Ecto neural progenitor cell (in vitro differentiated cells): ENCODE measurements at places on chromosomes 11 and 22.

DNA sequence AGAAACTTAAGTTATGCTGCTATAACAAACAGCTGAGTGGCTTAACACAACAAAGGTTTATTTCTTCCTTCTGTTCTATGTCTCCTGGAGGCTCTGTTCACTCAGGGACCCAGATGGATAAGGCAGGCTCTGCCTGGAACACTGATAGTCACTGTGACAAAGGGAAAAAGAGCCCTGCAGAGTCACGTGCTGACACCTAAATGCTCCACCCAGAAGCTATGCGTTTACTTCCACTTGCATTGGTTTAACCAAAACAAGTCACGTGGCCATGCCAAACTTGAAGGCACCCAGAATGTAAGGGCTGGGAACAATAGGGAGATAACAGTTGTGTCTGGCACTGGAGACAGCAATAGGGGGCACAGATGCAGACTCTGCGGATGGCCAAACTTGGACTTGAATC, 3.4 kb upstream of the MS4A15 start:
- DNase-seq: no peak

DNA sequence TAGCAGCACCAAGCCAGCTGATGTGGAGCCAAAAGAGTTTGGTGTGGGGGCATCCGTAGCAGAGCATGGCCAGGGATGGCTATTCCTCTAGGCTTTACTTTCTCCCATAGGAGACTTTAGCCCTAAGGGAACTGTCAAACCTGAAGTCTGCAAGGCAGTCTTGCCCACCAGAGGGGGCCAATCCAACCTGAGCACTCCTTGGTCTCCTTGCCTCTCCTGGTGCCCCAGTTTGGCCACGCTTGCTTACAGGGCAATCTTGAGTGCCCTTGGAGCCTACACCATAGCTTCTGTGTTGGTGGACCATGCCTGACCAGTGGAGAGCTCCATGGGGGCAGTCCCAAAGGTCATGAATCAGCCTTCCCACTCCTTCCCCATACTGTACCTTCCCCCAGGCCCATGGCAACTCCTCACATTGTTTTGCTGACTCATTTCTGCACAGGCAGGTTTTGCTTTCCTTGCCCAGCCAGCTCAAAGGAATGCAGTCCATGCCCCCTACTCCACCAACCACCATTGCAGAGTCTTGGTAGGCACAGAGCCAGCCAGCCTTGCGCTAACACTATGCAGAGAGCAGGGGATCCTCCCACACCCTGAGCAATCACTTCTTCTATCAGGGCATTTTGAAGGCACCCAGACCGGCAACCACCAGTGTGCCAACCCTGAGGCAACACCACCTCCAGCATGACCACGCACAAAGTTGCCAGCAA, 1421.2 kb upstream of the RAG2 start:
- DNase-seq: no peak

DNA sequence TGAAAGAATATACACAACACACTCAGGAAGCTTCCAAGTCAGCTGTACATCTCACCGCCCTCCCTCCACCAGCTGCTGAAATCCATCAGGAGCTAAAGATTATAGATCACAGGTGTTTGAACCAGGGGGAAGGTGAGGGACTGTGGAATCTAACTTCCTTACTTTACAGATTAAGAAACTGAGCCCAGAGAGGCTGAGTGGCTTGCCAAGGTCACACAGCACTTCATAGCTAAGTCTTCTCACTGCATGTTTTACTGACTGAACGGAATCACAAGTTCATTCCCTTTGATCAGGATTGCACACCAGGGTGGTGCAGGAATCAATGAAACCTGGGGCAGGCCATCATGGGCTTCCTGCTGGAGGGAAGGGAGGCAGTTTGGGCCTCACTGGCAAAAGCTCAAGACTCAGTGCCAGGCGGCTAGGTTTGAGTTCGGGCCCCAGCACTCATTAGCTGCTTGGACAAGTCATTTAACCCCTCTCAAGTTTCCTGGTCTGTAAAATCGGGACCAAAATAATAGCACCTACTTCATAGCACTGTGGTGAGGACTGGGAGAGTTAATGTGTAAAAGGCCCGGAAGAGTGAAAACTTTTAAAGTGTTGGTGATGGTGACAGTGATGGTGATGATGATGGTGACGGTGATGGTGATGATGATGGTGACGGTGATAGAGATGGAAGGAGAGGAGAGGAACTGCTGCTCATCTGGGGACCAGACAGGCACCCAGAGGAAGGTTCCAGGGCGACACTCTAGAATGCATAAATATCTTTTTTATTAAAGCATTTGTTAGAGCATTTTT, 8.2 kb downstream of the CD5 start:
- DNase-seq: no peak

DNA sequence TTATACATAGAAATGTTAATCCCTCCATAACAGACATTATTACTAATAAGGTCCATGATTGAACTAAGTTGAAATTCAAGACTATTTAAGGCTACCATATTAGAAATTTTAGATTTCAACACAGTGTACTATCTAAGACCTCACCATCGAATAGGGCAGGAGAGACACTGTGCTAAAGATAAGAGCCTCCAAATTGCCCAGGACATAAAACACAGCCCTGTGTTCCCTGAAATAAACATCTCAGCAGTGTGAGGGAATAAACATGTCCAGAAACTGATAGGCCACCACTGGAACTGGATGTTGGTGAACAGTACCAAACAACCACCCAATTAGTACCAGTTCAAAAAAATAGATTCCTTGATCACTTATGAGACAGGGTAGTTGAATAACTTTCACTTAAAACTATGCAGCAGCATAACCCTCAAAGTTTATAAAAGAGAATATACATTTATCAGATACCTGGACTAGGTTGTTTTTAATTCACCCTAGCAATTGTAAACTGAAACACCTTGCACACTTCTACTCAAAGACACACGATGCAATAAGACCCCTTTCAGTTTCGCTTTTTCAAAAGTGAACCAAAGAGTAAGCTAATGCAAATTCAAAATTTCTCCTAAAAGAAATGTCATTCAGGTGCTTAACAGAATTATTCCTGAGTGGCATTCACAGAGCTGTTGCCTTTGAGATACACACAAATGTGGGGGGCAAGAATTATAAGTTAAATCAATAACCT, 34.3 kb downstream of the USP28 start:
- DNase-seq: no peak

- no peak for DNase-seq
These were observed 107.0 kb downstream of the OSBP2 start for GRCh38 chr22:30801695-30802094.

DNA sequence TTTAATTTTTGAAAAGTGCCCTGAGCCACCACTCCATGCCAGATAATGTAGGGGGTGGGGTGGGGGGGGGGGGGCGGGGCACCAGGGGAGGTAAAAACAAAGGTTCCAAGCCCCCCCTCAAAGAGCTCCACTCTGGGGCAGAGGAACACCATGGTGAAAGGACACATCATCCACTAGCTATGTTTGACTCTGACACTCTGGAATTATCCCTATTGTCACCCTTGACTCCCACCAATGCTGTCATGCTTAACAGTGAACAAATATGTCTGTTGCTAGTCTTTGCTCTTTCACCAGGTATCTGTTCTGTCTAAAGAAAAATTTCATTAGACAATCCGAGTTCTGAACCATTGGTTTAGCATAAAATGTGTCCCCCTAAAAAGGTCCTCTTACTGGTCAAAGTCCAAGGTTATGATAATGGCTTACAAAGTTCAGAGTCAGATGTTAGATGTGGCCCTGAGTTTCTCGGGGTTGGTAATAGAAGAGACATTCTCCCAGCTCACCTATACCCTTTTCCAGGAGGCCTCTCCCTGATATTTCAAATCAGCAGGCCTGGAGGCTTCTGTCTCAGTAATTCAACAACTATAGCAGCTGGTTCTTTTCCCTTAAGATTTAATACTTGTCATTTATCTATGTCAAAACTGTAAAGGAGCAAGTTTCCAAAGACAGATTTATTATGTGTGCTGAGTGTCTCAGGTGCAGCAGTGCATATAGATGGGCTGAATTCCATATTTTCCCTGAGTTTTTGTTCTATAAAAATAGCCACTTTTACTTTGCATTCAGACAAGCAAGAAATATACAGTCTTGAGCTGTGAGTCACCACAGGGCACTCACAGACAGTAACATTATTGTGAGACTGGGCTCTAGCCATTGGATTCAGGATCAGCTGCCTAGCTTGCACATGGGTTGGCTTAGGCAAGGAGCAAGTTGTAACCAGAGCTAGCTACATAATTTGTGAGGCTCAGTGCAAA, 174.1 kb downstream of the CSNK2A3 start:
- no peak for DNase-seq

GRCh38 chr11:123173040-123173855, 21.8 kb downstream of the CLMP start:
- no peak for DNase-seq

GRCh38 chr11:7332962-7333361, 81.3 kb downstream of the SYT9 start:
- DNase-seq: no peak

DNA sequence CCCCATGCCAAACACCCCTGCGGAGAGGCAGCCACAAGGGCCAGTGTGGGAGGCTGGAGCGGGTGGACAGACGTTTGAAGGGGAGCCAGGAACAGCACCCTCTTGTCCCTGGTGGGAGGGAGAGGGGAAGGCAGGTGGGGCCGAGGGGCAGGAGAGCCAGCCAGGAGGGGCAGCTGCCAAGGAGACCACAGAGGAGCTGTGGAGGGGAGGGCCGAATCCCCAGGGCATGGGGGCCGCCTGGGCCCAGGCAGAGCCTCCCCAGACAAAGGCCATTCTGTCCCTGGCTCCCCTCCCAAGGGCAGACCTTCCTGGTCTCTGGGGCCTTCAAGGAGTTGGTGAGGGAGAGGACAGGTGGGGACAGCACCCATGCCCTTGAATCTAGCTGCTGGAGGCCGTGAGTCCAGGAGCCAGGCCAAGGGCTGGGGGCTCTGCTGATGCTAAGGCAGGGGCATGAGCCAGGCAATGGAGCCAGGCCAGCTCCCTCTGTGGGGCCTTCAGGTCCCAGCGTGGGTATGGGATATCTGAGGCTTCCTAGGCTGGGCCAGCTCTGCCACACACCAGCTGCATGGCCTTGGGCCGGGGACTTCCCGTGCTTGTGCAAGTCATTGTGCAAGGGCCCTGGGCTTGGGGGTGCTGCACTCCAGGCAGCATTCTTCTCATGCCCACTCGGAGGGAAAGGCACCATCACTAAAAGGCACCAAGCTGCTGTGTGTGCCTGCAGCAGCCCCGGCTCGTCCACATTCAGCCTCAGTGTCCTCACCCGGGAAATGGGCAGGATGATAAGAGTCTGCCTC, 11.4 kb downstream of the EMID1 start:
- DNase-seq: no peak

- DNase-seq: no peak
These were observed 69.1 kb upstream of the PARVG start for GRCh38 chr22:44111562-44112155.

GRCh38 chr11:1333860-1334259, 24.4 kb upstream of the TOLLIP start:
- DNase-seq: no peak

GRCh38 chr11:125168918-125169456, 4.4 kb downstream of the PKNOX2 start:
- DNase-seq: no peak

DNA sequence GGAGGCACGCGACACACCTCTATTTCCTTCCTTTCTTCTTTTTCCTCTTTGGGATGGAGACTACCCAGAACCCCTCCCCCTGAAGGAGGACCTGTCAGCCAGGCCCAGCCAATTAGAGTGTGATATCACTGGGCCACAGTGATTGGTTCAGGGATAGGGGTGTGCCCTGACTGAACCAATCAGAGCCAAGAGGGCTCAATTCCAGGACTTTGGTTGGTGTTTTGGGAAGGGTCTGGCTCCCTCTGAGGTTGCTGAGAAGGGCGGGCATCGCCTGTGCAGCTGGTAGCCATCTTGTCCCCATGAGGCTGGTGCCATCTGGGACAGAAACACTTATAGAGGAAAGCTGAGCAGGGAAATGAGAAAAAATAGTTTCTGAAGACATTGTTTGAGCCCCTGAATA, 71.4 kb downstream of the CHST1 start:
- no peak for DNase-seq

- DNase-seq: no peak
These were observed 182.4 kb downstream of the SPON1 start for GRCh38 chr11:14144934-14145333.

DNA sequence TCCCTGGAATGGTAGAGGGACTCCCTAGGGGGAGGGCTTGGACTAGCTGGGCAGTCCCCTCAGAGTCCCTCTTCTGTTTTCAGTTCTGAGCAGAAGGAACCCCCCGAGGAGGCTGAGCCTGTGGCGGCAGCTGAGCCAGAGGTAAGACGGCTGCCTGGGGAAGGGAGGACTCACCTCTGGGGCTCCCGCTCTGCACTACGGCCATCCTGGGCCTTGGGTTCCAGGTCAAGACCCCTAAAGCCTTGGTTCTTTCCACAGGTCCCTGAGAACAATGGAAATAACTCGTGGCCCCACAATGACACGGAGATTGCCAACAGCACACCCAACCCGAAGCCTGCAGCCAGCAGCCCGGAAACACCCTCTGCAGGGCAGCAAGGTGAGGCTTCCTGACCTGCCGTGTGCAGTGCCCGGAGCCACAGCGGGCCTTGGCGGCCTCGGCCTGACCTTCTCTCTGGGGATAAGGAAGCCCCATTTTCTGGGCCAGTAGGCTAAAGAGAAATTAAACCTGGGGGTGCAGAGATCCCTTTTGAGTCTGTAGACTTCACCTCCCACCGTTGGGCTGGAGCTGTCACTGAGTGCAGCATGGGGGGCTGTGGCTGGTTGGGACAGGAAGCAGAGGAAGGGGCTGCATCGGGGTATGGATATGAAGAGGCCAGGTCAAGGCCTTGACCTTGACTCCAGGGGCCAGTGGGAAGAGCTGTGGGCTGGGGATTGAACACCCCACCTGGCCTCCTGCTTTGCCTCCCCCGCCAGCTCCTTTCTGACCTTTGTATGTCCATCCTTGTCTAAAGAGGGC, 15.0 kb downstream of the INCENP start:
- DNase-seq: no peak

DNA sequence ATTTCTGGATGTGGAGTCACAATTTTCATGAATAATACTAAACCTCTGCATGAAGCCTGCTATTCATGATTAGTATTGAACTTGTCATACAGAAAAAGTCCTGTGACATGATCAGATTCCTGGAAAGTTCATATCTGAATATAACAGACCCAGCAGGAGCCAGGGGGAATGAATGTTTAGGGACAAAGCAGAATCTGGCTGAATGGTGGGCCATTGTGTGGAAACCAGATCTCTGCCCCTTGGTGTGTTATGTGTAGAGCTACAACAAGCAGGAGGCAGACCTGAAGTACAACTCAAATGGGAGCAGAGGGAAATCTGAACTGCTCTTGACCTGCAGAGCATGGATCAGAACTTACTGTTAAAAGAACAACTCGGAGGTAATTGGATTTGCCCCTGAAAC, 30.3 kb downstream of the KREMEN1 start:
- DNase-seq: no peak

- no peak for DNase-seq
These were observed 202.2 kb upstream of the SORL1-AS1 start for GRCh38 chr11:121654843-121655536.

DNA sequence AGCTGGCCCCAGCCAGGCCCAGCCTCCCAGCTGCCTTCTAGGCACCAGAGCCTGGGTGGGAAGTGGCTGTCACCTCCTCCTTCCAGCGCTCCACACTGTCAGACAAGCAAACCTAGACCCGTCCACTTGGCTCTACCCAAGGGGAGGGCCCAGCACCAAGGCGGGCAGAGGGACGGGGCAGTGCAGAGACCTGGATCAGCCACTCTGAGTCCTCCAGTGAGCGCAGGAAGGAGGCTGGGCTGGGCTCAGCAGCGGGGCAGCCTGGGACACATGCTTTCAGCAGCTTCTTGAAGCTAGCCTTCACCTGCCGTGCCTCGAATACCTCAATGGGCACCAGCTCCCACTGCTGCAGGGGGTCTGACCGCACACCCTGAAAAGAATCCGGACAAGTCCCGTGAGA, 18.8 kb downstream of the SBF1 start:
- no peak for DNase-seq
